ENCODE measurements at places on chromosomes 6 and 20.

DNA sequence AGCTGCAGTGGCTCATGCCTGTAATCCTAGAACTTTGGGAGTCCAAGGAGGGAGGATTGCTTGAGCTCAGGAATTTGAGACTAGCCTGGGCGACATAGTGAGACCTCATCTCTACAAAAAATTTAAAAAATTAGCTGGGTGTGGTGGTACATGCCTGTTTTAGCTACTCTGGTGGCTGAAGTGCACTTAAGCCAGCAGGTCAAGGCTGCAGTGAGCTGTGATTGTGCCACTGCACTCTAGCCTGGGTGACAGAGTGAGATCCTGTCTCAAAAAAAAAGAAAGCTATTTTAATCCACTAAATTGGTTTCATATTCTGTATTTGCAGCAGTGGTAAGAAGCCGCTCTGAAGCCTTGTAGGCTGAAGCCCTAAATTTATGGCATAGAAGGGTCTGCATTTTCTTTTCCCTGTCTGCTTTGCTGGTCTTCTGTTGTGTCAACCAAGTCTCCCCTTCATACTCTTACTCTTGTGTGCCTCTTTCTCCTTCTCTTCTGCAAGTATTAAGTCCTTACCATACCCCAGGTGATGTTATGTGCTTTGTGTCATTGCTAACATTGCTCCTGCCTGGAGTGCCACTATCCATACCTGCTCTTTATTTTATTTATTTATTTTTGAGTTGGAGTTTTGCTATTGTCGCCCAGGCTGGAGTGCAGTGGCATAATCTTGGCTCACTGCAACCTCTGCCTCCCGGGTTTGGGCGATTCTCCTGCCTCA, 70.9 kb downstream of the MYO6 start:
- DNase-seq: no peak

- DNase-seq: no peak
Measured at GRCh38 chr6:119446609-119447008, 97.0 kb upstream of the MAN1A1 start.

GRCh38 chr6:150272976-150273315, 95.9 kb upstream of the IYD start:
- no peak for DNase-seq

- DNase-seq: no peak
Measured at GRCh38 chr6:71033890-71034289, 77.0 kb upstream of the B3GAT2 start.

- peak; percentile 15 for DNase-seq
Measured at GRCh38 chr6:40328386-40328985, 258.7 kb downstream of the LRFN2 start.

DNA sequence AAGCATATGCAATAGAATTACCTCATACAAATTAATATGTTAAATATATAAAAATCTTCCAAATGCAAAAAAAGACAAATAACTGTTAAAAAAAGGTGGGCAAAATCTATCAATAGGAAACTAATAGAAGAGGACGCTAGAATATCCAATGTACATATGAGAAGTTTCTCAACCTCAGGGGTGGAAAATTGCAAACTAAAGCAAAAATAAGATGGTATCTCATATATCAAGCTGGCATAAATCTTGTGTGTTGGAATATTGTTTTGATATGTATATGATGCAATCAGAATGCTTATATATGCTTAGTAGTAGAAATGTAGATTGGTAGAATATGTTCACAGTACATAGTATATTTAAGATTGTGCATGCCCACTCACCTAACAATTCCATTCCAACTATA, 395.0 kb upstream of the OPRM1 start:
- DNase-seq: no peak

- DNase-seq: no peak
Measured at GRCh38 chr20:22619272-22619671, 34.9 kb upstream of the FOXA2 start.

Data from stimulated activated CD4-positive, alpha-beta T cell treated with anti-CD3 and anti-CD28 coated beads, TNF-alpha, amount 100 ng/mL, for 48 hours (primary cell).